Astrocyte of the hippocampus (primary cell): ENCODE measurements at places on chromosomes 4 and X.

- DNase-seq, result peak; percentile 67
These were observed 345.7 kb upstream of the NR3C2 start for GRCh38 chr4:148787831-148788477.

DNA sequence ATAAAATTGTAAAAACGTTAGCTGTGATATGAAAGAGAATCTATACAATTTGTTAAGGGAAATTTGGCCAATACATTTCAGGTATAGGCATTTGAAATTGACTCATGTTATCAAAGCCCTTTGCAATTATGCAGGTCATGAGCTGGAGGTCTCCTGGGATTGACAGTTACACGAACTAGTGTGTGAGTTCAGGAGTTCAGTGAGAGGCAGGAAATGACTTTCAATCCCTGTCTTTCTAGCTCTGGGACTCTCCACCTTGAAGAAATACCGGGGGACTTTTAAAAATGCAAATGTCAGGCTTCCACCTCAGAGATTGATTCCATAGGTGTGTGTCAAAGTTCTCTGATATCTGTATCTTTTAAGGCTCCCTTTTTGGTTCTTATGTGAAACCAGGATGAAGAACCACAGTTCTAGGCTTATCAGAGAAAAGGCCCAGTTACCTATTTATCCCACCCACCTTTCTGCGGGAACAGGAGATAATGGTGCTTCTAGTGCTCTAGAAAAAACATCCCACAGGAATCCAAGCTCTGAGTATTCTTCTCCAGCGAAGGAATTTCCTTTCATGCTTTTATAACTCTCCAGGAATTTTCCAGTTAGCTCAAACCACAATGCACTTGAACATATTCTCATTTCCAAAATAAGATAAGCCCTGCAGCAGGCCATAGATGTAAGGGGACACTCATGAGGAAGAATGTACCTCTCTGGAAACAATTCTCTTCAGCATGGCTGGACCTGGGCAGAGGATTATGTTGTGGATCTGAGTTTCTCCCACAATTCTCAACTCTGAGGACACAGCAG is 501.0 kb downstream of the IDS start:
- peak; percentile 56 for DNase-seq

DNA sequence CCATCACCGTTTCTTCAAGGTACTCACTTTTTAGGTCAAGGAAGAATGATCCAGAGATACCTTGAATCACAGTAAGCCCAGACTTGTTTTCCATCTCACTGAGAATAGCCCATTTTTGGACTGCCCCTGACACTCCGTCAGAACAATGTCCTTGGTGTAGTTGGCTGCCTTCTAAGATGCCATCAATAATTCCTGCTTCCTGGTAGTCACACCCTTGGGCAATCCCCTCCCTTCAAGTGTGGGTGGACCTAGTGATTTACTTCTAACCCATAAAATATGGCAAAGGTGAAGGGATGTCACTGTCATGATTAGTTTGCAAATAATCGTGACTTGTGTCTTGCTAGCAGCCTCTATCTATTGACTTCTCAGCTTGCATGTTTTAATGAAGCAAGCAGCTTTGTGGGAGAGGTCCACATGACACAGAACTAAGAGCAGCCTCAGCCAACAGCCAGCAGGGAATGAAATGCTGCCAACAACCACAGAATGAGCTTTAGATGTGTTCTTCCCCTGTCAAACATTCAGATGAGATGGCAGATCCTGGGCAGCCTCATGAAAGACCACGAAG is 20.0 kb upstream of the KLHL34 start:
- peak; percentile 27 for DNase-seq

GRCh38 chr4:46503739-46504138 is 113.8 kb upstream of the GABRA2 start:
- DNase-seq, result no peak

DNA sequence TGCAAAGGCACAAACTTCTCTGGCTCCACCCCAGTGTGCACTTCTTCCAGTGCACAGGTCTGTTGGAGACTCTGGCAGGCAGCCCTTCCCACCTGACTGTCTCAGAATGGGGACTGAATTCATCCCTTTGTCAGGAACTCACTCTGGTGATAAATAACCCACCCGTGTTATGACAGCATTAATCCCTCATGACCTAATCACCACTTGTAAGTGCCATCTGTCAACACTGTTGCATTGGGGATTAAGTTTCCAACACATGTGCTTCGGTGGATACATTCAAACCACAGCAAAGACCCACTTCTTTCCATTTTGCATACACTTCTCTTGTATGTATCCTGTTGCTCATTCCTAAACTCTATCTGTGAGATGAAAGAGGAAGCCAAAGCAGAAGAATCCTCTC is 1002.9 kb upstream of the IGFBP7 start:
- DNase-seq, result no peak

DNA sequence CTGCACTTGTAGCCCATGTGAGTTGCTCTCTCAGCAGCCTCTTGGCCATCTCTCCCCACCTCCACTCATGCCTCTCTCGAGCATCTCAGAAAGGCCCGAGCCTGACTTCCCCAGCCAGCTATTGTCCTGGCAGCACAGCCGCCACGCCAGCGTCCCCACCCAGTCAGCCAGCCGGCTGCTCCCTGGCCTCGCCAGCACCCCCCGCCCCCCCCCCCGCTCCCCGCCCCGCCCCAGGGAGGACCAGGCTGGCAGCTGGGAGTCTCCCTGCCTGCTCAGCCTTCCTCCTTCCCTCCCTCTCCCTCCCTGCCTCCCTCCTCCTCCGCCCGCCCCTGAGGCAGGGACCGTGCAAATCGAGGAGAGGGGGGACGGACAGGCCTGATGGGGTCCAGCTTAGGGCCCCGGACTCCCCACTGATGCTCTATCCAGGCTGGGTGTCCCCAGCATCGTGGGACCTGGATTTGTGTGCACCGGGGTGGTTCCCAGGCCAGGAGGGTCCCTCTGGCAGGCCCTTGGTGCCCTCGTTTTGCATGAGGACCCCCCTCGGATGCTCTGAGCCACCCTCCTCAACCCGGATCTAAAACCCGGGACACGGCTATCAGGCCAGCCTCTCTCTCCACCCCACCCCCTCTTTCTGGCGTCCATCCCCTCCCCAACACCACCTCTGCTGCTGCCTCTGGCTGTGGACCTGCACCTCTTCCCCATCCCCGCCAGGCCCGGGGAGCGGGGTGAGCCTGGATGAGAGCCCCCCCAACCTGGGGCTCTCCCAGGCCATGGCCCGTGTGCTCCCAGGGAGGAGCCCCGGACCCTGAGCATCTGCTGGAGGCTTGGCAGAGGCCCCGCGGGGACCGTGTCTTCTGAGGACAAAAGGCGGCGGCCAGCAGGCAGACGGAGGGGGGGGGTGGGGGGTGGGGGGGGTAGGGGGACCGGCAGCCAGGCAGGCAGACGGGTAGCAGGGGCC is at the start of gene GPR173:
Gene GPR173 (plus strand): TSS at position 621 of the 958 bp plus-strand sequence. CDS start 27,833 bp downstream, outside the sequence.
- DNase-seq, result peak; percentile 80

- DNase-seq, result no peak
These were observed 375.2 kb upstream of the CTSO start for GRCh38 chr4:156328882-156329281.

DNA sequence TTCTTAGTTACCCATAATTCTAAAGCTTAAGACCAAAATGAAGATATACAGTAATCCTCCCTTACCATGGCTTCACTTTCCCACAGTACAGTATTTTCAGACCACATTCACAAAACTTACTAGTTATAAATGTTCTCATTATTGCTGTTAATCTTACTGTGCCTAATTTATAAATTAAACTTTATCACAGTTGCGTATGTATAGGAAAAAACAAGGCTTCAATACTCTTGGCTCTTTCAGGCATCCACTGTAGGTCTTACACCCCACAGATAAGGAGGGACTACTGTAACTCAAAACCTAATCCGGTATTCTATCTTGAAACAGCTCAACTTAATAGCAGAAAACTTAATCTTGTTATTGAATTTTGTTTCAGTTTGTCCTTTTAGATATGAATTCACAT is 3.6 kb downstream of the HMGB2 start:
- DNase-seq, result no peak

DNA sequence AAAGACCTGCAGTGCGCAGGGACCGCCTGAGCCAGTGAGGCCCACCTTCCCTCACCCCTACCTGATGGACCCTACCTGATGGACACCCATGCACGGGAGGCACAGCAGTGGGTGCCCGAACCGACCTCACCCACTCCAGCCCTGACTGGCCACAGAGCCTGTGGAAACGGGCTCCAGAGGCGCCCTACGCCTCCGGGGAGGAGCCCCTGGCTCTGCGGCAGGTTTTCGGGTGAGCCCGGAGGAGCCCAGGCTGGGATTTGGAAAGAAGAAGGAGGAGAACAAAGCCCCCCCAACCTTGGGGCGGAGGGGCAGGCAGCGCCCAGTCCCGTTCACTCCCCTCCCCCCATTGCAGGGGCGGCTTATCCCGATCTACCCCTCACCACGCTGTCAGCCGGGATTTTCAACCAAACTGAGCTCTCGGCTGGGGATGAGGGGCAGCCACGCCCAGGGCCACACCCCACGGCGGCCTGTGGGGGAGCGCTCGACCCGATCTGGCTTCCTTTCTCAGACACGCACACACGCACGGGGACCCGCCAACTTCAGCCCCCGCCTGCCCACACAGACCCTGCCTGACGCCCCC is 675 bp downstream of the L1CAM start:
- DNase-seq, result no peak

DNA sequence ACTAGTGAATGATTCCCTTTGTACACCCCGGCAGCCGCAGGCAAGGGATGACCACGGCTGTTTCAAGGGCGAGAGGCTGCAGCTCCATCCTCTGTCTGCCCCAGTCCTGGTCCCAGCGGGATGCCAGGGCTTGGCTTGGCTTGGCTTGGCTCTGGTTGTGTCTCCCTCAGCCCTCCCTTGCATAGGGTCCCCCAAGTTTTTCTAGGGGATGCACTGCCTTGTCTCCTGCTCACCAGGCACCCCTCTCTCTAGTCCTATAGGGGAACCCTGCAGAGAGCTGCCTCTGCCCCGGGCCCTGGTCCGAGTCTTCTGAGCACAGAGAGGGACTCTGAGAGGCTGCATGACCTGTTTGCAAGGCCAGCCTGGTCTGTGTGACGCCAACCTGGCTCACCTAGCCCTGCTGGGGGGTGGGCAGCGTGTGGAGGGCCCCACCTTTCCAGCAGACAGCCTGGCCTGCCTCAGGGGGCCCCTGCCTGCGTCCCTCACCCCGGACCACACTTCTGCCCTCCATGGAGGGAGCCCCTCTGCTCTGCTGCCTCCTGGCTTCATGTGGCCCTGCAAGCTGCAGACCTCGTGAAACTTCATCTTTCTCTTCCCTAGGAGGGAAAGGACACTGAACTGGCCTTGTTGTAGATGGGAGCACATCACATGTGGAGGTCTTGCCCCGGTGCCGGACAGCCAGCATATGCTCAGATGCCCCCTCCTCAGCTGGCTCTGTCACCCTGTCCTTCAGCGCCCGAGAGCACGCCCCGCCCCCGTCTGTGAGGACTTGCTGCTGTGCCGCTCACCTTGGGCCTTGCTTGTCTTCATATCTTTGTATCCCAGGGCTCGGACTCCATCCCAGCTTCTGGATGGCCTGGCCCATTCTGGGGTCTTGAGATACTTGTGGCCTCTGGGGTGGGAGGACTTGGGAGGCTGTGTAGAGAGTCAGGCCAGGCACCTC is 16.4 kb downstream of the SORCS2 start:
- DNase-seq, result no peak

GRCh38 chrX:53005327-53005726 is 43.3 kb upstream of the GPR173 start:
- DNase-seq, result no peak

GRCh38 chr4:186137196-186137794 is 32.8 kb downstream of the FAM149A start:
- peak; percentile 45 for DNase-seq

GRCh38 chrX:35101901-35102300 is 159.3 kb downstream of the FAM47B start:
- DNase-seq, result no peak

GRCh38 chr4:36111172-36111571 is 133.1 kb downstream of the ARAP2 start:
- DNase-seq, result no peak

- DNase-seq, result no peak
These were observed 28.0 kb downstream of the HMX1 start for GRCh38 chr4:8843597-8843996.

- DNase-seq, result peak; percentile 19
These were observed 168.0 kb downstream of the GALNTL6 start for GRCh38 chr4:171981185-171981584.

DNA sequence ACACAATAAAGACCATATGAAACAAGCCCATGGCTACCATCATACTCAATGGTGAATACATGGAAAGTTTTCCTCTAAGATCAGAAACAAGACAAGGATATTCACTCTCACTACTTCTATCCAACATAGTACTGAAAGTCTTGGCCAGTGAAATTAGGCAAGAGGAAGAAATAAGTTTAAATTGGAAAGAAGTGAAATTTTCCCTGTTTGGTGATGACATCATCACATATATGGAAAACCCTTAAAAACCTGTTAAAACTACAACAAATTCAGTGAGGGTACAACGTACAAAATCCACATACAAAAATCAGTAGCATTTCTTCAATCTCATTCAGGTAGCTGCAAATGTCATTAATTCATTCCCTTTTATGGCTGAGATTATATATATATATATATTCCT is 164.0 kb upstream of the IRS4 start:
- no peak for DNase-seq

DNA sequence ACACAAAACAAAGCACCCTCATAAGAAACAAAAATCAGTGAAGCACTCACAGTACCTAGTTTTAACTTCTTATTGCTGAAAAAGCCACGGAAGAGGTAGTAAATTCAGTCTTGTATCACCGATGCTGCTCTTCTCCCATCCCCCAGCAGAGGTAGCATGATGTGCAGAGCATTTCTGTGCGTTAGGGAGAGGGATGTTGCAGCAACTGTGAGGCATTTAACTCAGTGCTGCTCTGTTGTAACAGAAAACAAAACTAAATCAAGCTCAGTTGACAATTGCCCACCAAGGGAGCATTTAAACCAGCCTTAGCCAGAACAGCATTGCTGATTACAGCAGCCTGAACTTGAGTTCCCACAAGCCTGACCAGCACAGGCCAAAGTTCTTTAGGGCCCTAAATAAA is 1279.7 kb upstream of the ADGRL3 start:
- no peak for DNase-seq

DNA sequence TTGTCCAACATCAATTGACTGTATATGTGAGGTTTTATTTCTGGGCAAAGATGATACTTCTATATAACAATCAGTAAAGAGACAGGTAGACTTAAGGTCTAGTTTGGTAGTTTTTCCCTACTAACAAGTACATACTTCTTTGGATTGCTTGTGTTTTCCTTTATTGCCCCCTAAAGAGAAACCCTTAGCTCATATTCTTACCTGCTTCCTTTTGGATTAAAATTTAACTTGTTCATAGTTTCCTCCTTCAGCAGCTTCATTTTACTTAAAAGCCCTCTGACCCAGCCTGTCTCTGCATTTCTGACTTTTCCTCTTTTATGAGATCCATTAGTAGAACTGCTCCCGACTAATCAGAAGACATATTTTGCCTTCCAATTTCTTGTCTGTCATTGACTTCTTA is 75.7 kb upstream of the GPC4 start:
- DNase-seq, result no peak

DNA sequence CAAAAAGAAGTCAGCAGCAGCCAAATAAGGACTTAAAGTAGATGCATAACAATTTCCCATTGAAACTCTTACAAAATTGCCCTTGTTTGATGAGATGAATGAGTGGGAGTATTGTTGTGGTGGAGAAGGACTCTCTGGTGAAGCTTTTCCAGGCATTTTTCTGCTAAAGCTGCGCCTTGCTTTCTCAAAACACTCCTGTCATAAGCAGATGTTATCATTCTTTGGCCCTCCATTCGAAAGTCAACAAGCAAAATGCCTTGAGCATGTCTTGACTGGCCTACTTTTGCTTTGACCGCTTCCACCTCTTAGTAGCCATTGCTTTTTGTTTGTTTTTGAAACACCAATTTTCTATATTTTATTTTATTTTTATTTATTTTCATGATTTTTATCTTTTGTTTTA is 340.9 kb upstream of the FGF13 start:
- DNase-seq, result no peak
